ENCODE measurements at places on chromosomes 16 and 17.

DNA sequence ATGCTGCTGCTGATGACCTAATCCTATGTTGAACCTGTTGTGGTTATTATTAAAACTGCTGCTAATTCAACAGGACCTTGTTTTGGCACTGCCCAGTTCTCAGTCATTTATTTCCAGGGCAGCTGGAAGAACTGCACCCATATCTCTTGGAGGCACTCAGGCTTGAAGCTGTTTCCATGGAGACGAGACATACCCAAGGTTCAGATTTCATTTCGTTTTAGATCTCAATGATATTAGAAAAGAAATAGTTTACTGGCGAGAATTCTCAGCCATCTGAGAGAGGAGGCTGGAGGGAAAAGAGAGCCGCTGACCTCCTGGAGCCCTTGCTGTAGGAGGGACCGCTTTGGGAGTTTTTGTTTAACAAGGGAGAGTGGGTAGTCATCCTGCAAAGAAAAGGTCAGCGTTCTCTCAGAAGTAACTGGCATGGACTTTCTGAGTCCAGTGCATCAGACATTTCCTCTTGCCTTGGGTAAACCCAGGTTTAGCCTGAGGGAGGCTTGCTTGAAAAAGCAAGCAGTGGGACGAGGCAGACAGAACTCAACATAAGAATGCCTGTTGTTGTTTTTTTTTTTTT is 75.4 kb downstream of the YPEL2 start:
- H3K27ac ChIP-seq: no peak overlapping the region
- H3K4me3 ChIP-seq: no peak overlapping the region
- no peaks in the 10 kb centered on the region for H3K4me1 ChIP-seq
- peaks cover 8% of the 10 kb centered on the region for H3K36me3 ChIP-seq
- no peak for DNase-seq

- peaks cover 69% of the 10 kb centered on the region for H3K36me3 ChIP-seq
- H3K4me1 ChIP-seq: peaks cover 80% of the 10 kb centered on the region
- peak overlapping the region; percentile 90 for H3K27ac ChIP-seq
- no peaks in the 10 kb centered on the region for H3K27me3 ChIP-seq
Observed at GRCh38 chr16:84594725-84595038, 23.2 kb downstream of the COTL1 start.

- H3K27ac ChIP-seq: no peak overlapping the region
- no peaks in the 10 kb centered on the region for H3K4me1 ChIP-seq
- H3K27me3 ChIP-seq: peaks cover 4% of the 10 kb centered on the region
- H3K4me3 ChIP-seq: no peak overlapping the region
- peaks cover 2% of the 10 kb centered on the region for H3K36me3 ChIP-seq
Observed at GRCh38 chr16:85579191-85579590, 33.9 kb upstream of the GSE1 start.

DNA sequence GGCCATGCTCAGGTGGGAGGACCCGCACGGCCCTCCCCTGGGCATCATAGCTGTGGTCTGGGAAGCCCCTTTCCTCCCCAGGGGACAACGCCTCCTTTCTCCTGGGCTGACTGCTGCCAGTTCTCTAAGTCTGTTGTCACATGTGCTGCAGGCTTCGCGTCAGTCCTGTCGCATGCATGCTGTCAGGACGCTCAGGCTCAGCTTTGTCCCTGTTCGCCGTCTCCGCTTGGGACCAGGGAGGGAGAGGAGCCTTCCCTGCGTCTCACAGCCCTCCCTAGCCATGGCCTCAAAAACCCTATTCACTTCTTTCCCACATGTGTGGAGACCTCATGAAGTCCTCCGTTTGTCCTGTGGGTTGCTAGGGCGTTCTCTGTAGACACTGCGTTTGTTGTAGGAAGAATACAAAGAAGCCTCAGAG is 21.4 kb downstream of the LDHD start:
- H3K27ac ChIP-seq: no peak overlapping the region
- no peaks in the 10 kb centered on the region for H3K27me3 ChIP-seq
- H3K4me1 ChIP-seq: peaks cover 28% of the 10 kb centered on the region
- no peaks in the 10 kb centered on the region for H3K36me3 ChIP-seq

GRCh38 chr16:17512636-17513220 is 42.0 kb upstream of the XYLT1 start:
- DNase-seq: no peak
- no peak overlapping the region for H3K4me3 ChIP-seq
- H3K27ac ChIP-seq: no peak overlapping the region
- H3K36me3 ChIP-seq: no peaks in the 10 kb centered on the region
- peaks cover 28% of the 10 kb centered on the region for H3K27me3 ChIP-seq

DNA sequence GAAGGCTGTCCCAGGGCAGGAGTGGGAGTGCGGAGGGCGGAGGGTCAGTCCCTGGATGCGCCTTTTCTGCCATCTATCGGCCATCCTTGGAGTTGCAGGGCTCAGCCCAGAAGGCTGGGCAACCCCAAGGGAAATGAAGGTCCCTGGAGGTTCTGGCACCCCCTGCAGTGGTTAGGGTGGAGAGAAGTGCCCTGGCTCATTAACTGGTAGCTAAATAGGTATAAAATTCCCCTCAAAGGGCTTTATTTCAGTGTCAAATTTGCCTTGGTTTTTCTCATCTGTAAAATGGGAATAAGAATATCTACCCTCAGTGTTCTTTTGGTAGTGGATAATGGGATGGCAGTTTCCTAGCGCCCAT is 22.4 kb downstream of the C17orf75 start:
- peaks cover 45% of the 10 kb centered on the region for H3K27me3 ChIP-seq
- peaks cover 41% of the 10 kb centered on the region for H3K4me1 ChIP-seq
- peak overlapping the region; percentile 66 for H3K4me3 ChIP-seq
- H3K27ac ChIP-seq: no peak overlapping the region

DNA sequence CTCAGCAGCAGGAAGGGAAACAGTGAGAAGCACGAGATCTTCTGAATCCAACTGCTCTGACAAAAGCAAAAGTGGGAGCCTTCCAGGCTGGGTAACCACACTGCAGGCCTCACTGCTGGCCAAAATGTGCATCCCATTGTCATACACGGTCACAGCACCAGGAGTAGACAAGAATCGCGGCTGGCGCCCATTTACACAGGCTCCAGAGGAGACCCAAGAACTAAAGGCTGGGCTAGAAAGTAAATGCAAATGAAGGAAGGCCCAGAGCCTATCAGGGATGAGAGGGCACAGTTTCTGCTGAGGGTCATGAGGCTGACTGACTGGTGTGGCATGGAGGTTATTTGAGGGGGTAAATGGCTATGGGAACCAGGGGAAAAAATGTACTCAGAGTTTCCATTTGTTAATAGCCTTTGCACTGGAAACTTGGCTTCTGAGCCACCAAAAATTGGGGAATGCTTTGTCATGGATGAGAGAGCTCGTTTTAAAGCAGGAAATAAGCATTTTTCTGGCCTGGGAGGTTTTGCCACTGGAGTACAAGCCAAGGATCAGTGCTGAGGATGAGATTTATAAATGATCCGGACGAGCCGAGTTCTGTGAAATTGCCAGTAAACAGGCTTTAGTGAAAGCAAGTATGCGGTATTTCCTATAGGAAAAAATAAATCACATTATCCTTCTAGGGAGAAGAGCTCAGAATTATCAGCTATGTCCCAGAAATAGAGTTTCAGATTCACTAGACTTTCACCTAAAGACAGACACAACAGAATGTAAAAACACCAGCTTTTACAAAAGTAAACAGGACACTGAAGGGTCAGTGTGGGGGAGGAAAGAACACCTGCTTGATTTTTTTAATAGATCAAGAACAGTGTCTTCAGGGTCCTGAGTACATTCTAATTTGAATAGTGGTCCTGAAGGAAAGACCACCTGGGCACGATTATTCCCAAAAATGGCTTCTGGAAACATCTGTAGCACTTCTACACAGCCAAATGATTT is 66.9 kb upstream of the GSG1L start:
- no peaks in the 10 kb centered on the region for H3K27me3 ChIP-seq
- no peak for DNase-seq
- peaks cover 83% of the 10 kb centered on the region for H3K36me3 ChIP-seq
- H3K27ac ChIP-seq: no peak overlapping the region
- H3K4me3 ChIP-seq: no peak overlapping the region

GRCh38 chr17:43367737-43368242 is 31.0 kb upstream of the ARL4D start:
- H3K4me1 ChIP-seq: peaks cover 51% of the 10 kb centered on the region
- H3K27me3 ChIP-seq: peaks cover 4% of the 10 kb centered on the region
- peak overlapping the region; percentile 99 for H3K27ac ChIP-seq
- peak; percentile 65 for DNase-seq
- no peaks in the 10 kb centered on the region for H3K36me3 ChIP-seq
- peak overlapping the region; percentile 94 for H3K4me3 ChIP-seq

DNA sequence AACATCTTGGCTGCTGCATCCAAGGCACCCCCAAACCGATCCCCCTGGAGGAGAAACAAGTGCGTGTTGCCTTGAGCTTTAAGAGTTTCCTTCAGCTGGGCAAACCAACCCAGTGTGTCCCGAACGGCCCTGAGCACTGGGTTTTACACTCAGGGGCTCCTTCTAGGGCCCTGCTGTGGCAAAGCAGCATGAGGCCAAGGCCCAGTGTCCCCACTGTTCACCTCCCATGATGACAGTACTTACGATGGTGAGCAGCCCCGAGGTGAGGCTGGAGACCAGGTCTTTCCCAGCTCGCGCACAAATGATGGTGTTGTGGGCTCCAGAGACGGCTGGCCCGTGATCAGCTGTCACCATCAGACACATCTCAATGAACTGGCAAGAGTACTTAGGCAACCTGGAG is 6.6 kb upstream of the KLHL11 start:
- H3K4me1 ChIP-seq: peaks cover 26% of the 10 kb centered on the region
- H3K27me3 ChIP-seq: no peaks in the 10 kb centered on the region
- no peak for DNase-seq
- H3K36me3 ChIP-seq: peaks cover 58% of the 10 kb centered on the region
- no peak overlapping the region for H3K27ac ChIP-seq
- H3K4me3 ChIP-seq: no peak overlapping the region

- H3K4me1 ChIP-seq: no peaks in the 10 kb centered on the region
- H3K27me3 ChIP-seq: peaks cover 47% of the 10 kb centered on the region
- no peak for DNase-seq
- H3K27ac ChIP-seq: no peak overlapping the region
Observed at GRCh38 chr16:57668630-57669475, 747 bp downstream of the ADGRG3 start.

GRCh38 chr16:46871597-46871996 is 12.6 kb upstream of the GPT2 start:
- H3K27ac ChIP-seq: no peak overlapping the region
- DNase-seq: no peak
- H3K4me3 ChIP-seq: no peak overlapping the region
- H3K4me1 ChIP-seq: peaks cover 2% of the 10 kb centered on the region
- H3K27me3 ChIP-seq: peaks cover 41% of the 10 kb centered on the region

GRCh38 chr16:67528870-67529581 is 397 bp downstream of the RIPOR1 start:
- peaks cover 97% of the 10 kb centered on the region for H3K27me3 ChIP-seq
- DNase-seq: peak; percentile 57
- H3K27ac ChIP-seq: no peak overlapping the region
- H3K36me3 ChIP-seq: no peaks in the 10 kb centered on the region
- H3K4me1 ChIP-seq: peaks cover 26% of the 10 kb centered on the region
- peak overlapping the region; percentile 60 for H3K4me3 ChIP-seq

Measured in activated naive CD4-positive, alpha-beta T cell treated with anti-CD3 and anti-CD28 coated beads, Interleukin-2, amount 10 ng/mL, durations not matched to agents 7 days and 5 days (primary cell).